ENCODE measurements at places on chromosomes 7 and 10.

- DNase-seq: no peak
These were observed 227.3 kb downstream of the TWIST1 start for GRCh38 chr7:18890134-18890533.

- DNase-seq: no peak
These were observed 13.1 kb upstream of the IMPDH1 start for GRCh38 chr7:128422842-128423241.

DNA sequence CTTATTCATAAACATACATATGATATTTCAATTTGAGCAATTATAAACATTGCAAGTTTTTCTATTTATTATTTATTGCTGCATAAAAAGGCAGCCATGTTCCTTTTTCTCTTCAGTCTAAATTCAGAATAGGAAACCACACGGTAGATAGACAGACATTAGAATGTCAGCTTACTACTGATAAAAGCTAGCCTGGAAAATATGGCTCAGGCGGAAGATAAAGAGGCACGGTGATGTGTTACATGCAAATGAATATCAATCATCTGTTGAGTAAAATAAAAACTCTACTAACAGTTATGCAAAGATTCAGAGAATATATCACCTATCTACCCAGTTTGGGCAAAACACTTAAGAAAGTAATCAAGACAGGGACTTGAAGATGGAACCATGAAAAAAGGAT, 73.5 kb upstream of the PDSS1 start:
- no peak for DNase-seq

- DNase-seq: no peak
These were observed 37.4 kb upstream of the ADGRA1 start for GRCh38 chr10:133050371-133050770.

DNA sequence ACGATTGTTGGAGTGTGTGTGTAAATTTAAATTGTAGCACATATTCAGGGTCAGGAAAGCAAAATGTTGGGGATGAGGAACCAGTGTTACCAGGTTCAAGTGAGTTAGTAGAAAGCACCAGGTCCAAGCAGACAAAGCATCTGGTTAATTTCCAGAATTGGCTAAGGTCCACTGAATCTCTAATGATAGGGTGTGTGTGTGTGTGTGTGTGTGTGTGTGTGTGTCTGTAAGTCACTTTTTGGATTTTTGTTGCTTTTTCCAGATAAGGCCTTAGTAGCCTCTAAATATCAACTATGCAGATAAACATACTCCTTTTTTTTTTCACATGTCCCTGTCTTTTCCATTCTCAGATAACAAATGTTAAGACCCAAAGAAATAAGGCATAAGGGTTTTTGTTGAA, 36.6 kb upstream of the FMC1 start:
- DNase-seq: no peak

- no peak for DNase-seq
These were observed 222.7 kb upstream of the DPP6 start for GRCh38 chr7:153829525-153829924.

DNA sequence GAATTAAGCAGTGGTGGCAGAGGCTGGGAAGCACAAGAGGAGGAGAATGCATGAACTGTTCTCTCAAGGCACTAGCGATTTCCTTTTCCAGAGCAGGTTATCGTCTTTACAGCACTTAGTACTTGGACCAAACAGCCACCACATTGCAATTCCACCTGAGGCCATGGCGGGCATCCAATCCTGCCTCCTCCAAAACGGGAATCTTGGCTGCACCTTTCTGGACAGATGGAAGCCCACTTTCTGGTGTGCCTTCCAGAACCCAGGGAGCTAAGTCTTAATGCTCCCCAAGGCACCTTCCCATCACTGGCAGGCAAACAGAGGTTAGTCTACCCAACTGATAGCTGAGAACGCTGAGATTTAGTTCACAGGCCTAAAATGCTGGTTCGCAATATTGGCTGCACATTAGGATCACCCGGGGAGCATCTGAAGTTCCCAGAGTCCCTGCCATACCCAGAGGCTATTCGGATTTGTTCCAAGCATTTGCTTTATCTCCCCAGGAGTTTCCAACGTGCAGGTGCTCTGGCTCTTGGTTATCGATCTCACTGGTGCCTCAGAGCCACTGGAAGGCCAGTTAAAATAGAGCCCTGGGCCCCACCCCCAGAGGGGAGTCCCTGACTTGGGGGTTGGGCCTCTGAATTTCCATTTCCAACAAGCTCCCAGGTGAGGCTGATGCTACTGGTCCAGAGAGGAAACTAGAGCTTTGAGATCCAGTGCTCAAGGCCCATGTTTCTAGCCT, 62.2 kb downstream of the KCNMA1 start:
- no peak for DNase-seq

All from stimulated activated CD8-positive, alpha-beta memory T cell treated with anti-CD3 and anti-CD28 coated beads, Interleukin-7, amount 100 ng/mL, for 4 hours (primary cell).